AG20443 (cell line): ENCODE measurements at places on chromosomes 3 and 15.

DNA sequence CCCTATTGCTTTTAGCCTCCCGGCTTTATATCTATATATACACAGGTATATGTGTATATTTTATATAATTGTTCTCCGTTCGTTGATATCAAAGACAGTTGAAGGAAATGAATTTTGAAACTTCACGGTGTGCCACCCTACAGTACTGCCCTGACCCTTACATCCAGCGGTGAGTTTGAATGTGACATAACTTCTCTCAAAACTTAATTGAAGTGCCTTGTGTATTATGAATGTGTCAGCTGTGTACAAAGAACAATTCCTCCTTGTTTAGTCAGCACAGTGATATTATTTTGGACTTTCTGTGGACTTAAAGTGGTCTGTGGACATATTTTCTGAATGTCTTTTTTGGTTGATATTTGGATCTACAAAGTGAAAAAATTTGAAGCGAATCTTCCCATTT lies 220 bp downstream of the TP63 start:
- no peak for DNase-seq

DNA sequence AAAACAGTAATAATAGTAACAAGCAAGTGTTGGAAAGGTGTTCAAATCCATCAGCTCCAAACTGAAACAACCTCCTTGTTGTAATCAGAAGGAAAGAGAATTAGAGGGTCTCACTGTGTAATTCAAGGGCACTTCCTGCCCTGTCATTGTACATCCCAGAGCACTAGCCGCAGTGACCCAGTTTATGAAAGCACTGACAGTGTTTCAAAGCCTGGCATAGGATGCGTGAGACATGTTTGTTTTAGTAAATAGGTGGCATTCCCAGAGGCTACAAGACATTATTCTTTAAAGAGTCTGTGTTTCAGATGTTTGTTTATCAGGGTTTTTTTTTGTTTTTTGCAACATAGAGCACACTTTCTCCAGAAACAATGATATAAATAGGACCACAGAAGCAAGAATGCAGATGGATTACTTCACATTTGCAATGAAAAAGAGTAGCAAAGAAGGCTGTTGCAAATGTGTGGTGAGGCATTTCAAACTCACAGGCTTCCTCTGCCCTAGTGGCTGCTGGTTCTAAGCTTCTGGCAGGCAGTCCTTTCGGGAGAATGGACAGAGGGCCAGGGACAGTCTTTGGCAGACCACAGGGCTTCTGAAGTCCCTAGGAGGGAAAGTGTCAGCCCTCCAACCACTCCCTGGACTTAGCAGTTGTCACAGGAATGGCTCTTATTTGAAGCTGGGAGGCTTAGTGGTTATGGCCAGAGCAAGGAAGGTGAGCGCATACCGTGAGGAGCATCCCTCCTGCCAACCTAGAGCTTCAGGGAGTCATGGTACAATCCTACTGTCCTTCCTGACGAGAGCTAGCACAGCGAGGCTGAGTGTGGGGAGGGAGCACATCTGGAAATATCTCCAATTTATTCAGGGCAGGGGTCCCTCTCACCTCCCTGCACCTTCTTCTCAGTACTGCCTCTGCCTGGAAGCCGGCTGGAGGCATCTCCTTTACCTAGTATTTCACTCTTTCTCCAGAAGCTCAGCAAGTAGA lies 31.4 kb upstream of the TIPARP start:
- DNase-seq = peak; percentile 50

GRCh38 chr3:172702256-172702655 lies 8.6 kb downstream of the NCEH1 start:
- no peak for DNase-seq

GRCh38 chr3:83890763-83891135 lies 1068.0 kb upstream of the CADM2 start:
- DNase-seq = no peak

DNA sequence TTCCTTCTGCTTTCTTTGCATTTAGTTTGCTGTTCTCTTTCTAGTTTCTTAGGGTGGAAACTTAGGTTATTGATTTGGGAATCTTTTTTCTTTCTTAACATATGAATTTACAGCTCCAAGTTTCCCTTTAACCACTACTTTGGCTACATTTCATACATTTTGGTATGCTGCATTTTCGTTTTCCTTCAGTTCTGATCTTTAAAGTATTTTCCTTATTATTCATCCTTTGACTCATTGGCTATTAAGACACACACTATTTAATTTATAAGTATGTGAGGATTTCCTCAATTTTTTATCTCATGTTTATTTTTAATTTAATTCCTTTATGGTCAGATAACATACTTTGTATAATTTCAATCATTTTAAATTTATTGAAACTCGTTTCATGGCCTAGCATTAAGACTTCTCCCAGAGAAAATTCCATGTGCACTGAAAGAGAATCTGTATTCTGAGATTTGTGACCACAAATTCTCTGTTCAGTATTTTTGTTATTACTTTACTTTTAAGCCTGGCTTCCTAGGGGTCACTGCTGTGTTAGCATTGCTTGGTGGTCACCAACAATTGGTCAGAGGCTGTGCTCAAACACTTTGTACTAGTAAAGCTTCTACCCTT lies 87.7 kb downstream of the CFAP20DC start:
- no peak for DNase-seq

DNA sequence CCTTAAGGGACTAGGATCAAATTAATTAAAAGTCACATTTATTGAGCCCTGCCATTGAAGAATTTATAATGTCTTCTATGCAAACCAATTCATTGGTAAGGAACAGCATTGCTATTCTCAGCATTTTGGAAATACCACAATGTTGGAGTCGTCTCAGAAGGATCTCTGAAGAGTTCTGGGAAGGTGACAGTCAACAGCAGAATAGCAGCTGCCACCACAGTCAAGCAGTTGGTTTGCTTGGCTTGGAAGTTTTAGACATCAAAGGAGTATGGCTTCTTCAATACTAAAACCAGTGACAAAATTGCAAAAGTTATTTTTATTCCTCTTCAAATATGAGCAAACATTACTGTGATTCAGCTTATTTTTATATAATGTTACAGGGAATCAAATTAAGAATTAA lies 167.9 kb downstream of the CNTN4 start:
- DNase-seq = no peak

DNA sequence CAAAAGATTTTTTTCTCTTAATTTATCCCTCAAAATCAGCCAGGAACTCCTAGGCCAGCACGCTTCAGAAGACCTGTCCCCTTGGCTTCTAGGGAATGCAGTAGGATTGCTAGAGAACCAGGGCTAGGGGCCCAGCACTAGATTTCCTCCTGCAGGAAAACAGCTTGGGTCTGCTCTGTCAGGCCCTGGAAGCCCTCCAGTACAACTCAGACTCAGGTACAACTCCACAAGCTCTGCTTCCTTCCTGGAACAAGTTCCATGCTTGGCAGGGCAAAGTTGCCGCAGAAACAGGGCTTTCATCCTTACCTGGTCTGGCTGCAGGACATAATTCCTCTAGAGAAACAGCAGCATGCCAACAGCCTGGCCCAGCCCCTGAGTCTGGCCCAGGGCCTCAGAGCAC lies 96.1 kb upstream of the CTNNB1 start:
- DNase-seq = no peak

DNA sequence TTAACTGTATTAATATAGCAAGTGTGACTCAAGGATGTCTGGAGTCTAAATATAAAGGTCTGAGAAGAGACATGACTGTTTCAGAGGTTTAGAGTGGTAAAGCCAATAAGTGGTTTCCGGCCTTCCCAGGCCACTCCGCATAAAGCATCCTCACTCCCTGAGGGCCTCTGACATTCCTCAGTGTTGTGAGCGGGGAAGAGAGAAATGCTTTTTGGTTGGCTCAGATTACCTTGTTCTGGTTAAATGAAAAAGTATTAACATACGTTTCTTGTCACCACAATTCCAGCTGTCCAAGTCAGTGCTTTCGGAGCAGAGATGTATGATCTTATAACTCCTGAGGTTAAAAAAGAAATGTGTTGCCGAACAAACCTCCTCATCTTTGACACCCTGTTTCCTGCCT lies 103.8 kb downstream of the RBMS3 start:
- peak; percentile 62 for DNase-seq

DNA sequence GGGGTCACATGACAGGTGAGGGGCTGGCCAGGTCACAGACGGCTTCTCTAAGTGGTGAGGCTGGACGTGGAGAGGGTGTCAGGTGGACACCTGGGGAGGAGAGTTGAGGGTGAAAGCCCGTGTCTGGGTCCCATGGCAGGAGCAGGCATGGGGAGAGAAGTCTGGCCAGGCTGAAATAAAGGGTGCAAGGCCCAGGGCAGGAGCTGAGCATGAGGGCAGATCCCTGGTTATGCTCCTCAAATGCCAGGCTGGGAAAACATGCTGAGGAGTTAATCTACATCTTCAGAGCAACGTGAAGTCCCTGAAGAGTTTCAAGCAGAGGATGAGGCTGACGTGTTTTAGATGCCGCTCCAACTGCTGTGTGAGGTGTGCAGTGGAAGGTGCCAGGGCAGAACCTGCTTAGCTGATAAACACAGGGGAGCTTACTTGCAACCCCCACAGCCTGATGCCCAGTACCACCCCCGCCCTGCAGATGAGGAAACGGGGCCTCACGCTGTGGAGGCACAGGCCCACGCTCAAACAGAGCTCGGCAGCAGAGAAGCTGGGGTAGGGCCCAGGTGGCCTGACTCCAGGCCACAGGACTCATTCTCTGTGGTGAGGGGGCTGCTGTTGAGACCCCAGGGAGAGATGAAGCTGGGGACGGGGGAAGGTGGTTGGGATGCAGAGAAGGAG lies 40.5 kb downstream of the HCN4 start:
- DNase-seq = no peak

DNA sequence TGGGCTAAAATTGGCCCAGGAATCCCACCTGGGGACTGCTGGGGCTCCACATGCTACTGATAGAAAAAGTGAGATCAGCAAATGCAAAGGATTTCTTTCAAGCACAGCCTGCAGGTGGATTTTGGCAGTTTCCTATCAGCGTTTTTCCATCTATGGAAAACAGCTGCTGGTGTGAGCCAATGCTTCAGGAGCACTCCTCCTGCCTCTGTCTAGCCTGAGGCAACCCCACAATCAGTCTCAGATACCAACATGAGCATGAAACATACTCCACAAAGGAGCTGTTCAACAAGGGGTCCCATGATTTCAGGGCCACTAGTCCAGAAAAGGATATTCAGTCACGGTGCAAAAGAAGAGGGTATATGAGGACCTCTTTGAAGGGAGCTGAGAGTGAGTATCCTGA lies 311.5 kb upstream of the THBS1 start:
- no peak for DNase-seq

GRCh38 chr3:108297647-108298046 lies 1.3 kb downstream of the HHLA2 start:
- no peak for DNase-seq

DNA sequence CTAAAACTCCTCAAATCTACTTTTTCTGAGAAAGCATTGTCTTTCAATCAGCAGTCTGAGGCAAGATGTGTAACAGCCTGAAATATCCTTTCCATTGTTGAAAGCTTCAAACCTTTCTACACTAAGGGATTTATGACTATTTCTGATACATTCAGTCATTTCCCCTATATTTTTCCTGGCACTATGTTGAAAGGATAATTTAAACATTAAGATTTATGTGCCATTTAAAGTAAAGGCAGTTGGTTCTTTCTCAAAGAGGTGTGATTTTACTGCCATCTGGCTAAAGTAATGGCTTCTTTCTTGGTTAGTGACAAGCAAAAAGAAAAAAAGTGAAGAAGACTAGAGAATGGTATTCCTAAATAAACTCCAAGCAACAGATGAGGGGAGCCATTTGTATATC lies 249.6 kb upstream of the COL8A1 start:
- DNase-seq = no peak

- DNase-seq = no peak
These were observed 416.4 kb upstream of the PDZRN3 start for GRCh38 chr3:74041068-74041675.

- DNase-seq = no peak
These were observed 34.3 kb upstream of the CMC1 start for GRCh38 chr3:28207000-28207733.

DNA sequence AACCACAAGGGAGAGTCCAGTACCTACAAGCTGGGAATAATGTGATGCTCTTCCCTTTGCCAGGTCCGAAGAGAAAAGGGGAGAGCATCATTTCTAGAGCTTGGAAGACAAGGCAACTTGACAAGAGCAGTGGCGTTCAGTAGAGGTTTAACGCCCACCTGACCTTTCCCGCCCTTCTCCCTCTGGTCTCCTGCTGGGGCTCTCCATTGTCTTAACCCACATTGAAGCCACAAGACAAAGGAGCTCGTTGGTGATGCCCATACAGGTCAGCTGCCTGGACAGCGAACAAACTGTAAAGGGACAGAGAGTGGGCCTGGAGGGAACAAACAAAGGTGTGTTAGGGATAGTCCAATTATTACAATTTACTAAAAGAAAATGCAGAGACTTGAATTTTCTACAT lies 13.1 kb upstream of the DUT start:
- DNase-seq = no peak

DNA sequence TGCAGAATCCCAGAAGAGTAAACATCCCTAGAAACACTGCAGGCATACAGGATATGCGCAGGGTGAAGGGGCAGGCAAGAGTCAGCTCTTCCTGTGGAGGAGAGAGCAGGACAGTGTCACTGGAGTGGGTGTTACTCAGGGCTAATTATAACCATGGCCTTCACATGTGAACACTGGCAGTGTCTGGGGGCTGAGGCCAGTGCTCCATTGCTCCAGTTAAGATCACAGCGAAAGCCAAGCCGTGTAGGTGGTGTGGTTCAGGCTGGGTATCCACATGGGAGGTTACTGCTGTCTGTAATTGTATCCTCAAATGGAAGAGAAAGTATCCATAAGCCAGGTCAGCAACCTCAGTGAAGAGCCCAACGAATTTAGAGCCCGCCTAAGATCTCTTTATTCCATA lies 84.6 kb downstream of the MESD start:
- no peak for DNase-seq

DNA sequence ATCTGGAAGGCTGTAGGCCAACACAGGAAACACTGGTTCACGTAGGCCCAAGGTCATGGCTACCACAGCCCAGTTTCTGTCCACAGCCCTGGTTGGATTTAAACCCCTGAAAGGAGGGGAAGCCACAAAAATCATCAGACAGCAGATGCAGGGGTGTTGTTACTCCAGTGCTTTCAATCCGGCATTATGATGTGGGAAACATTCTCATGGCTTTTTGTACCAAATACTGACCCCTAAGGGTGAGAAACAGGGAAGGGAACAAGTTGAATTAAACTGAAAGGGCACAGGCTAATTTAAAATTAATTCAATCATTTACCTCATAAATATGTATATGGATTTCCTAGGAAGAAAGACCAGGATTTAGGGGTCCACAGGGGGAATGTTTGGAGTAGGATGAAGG lies 375.6 kb downstream of the CTNNB1 start:
- no peak for DNase-seq

GRCh38 chr3:194133661-194134230 lies 2.2 kb upstream of the HES1 start:
- DNase-seq = no peak

DNA sequence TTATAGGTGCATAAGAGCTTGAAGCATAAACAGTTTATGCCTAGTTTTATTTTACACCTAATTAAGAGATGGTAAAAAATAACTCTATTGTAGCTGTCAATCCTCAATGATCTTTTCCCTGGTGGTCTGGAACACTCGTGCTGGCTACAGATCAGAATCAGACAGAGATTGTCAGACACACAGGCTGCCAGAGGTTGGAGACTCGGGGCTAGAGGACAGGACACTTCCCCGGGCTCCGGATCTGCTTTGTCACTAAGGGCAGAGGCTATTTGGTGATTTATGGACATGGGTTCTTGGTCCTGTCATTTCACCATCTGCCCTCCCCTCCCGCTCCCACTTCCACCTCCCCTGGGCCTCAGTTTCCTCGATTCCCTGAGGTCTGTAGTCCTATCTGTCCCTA lies 16.5 kb upstream of the FAM174B start:
- no peak for DNase-seq
